ENCODE measurements at places on chromosomes 12 and 14.

DNA sequence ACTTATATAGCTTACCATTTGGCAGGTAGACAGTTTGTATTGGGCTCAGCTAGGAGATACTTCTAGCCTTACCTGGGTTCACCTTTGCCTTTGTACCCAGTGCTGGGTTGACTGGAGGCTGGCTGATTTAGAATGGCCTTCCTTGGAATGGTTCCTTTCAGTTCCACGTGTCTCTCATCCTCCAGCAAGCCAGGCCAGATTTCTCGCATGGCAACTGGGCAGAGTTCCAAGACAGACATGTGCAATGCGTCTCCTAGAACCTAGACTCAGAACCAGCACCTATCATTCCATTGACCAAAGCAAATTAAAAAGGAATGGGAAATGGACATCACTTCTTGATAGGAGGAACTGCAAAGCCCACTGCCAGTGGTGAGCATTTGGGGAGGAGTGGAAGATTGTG is 79.1 kb upstream of the BDKRB2 start:
- peak; percentile 82 for DNase-seq

- no peak for DNase-seq
Measured at GRCh38 chr12:53676656-53677015, 753 bp upstream of the ATP5MC2 start.

DNA sequence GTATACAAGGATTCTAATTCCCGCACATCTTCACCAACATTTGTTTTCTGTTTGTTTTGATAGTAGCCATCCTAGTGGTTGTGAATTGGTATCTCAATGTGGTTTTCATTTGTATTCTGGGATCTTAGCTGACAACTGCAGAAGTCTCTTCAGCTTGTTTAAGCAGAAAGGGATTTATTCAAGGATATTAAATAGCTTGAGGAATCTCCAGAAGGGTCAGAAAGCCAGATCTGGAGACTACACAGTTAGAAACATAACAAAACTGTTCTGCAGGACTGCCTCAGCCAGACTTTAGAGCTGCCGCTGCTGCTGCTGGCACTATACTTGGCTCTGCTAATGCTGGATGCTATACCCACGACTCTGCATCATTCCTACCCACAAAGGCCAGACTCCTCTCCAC is 13.4 kb upstream of the CDKL1 start:
- no peak for DNase-seq

GRCh38 chr12:80242321-80242720 is 143.0 kb downstream of the OTOGL start:
- no peak for DNase-seq

DNA sequence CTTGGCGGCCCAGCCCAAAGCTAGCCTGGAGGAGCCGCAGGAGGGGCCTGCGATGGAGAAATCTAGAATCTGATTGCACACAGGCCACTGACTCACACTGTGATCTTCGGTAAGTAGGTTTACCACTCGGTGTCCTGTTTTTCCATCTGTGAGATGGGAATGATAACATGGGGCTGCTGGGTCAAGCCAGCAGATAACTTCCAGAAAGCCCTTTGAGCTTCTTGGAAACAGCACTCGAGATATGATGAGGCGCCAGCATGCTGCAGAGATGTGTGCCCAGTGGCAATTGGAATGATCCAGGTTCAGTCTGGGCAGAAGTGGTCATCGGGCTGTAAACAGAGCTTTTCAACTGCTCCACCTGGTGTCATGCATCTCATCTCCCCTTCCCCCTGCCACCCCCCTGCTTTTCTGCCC is 771.3 kb upstream of the TBX3 start:
- DNase-seq: no peak

- no peak for DNase-seq
Measured at GRCh38 chr14:94486883-94487282, 10.9 kb upstream of the SERPINA9 start.

- DNase-seq: no peak
Measured at GRCh38 chr14:31876741-31877140, 200.4 kb upstream of the ARHGAP5 start.

DNA sequence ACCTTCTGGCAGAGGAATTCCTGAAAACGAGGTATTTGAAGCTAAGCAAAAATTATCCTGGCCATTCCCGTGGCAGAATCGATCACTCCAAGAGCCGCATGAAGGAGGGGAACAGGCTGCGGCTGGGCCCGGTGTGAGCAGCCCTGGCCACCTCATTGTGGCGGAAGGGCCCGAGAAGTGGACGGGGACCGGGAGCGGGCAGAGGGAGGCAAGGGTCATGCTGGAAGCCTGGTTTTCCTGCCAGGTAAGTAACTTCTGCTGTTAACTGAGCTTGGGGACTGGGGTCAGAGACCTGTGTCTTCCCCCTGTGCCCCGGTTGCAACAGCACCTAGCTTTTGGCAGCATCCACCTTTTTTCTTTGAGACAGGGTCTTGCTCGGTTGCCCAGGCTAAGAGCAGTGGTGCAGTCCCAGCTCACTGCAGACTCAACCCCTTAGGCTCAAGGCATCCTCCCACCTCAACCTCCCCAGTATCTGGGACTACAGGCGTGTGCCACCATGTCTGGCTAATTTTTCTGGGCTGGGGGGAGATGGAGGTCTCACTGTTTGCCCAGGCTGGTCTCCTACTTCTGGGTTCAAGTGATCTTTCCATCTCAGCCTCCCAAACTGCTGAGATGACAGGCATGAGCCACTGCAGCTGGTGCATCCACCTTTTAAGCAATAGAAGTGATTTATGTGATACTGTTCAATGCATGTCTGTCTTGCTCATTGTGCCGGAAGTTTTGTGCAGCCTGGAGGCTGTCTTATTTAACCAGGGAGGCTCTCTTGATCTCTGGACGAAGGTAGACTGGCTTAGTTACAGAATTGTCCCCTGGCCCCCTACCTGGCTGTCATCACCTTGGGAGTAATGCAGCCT is 174.0 kb upstream of the MYL2 start:
- no peak for DNase-seq

GRCh38 chr14:106488291-106488690 is 961.9 kb downstream of the TMEM121 start:
- DNase-seq: no peak

GRCh38 chr12:32170437-32170998 is 63.9 kb downstream of the BICD1 start:
- DNase-seq: no peak

GRCh38 chr12:749751-750270 is 2.6 kb upstream of the WNK1 start:
- no peak for DNase-seq

DNA sequence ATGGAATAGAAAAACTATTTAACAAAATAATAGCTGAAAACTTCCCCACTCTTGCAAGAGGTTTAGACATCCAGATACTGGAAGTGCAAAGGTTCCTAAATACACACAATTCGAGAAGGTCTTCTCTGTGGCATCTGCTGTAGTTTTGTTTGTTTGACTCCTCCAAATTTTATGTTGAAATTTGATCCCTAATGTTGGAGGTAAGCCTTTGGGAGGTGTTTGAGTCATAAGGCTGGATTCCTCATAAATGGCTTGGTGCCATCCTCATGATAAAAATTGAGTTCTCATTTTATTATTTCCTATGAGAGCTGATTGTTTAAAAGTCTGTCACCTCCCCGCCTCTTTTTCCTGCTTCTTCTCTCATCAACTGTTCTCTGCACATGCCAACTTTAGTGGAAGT is 182.7 kb downstream of the MYRFL start:
- DNase-seq: no peak
